ENCODE measurements at places on chromosomes 13 and 19.

- no peak for DNase-seq
These were observed 102.9 kb downstream of the COL4A2 start for GRCh38 chr13:110410000-110410399.

DNA sequence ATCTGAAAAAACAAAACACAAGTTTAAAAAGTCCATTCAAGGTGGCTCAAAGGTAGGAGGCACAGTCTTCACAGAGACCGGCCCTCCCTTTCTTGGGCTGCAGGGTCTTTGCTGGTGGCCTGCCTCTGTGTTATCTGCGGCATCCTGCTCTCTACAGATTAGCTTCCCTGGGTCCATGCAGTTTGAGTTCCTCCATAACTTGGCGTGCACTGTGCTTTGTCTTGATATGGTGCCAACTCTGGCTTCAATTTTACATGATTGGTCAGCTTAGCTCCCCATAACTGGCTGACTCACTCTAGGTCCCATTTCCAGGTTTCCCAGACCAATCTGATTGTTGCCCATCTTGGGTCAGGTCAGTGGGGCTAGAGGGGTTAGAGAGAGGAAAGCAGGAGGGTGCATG is 41.8 kb downstream of the TPT1 start:
- DNase-seq, result no peak

- DNase-seq, result no peak
These were observed 19.8 kb downstream of the PROZ start for GRCh38 chr13:113178070-113178895.

DNA sequence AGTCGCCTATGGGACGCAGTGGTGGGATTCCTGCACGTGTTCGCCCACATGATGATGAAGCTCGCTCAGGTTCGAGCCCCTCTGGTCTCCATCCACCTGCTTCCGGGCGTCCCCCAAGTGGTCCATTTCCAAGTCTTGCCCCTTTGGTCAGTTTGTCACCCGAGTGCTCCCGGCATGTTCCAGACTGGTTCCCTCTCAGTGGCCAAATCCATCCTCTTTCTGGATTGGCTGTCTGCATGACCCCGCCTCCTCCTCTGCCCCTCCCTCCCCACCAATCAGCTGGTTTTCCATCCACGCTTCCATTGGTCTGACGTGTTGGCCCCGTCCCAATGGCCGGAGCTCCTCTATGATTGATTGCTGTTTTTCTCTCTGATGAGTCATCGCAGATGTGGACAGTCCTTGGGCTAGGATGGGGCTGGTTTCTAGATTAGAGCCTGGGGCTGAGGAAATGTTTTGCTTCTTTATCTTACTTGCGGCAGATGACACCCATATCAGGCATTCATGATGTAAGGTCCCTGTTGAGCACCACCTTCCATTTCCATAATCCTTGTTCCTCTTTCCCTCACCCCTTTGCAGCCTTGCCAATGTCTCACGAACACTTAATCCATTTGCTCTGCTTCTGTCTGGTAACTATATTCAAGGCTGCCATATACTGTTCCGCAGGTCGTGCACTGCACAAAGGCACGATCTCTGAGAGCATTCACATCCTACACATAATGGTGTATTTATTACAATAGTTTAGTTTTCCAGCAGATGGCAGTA is 73.8 kb downstream of the MAP4K1 start:
- DNase-seq, result peak; percentile 61

DNA sequence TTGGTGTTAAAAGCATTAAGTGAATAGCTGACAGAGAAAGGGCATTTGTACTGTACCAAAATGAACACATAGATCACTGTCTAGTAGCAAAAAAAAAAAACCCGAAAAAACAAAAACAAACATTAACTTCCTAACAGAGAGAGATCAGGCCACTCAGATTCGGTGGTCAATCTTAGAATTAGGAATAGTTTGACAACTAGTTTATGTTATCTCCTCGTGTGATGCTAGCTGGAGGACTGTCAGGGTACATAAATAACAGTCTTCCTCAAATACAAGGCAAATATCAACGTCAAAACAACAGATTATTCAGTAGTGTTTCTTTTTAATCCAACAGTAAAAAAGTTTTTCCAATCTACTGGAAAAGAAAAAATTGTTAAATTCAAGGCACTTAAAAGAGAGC is 1.7 kb downstream of the ZMYM5 start:
- DNase-seq, result no peak

GRCh38 chr13:42760951-42761350 is 20.4 kb upstream of the FAM216B start:
- DNase-seq, result no peak

GRCh38 chr19:42334697-42335373 is 9.4 kb downstream of the MEGF8 start:
- no peak for DNase-seq

Measured in activated CD4-positive, alpha-beta T cell treated with anti-CD3 and anti-CD28 coated beads for 48 hours (primary cell).